ENCODE measurements at places on chromosomes 1 and 21. TPM values are rescaled to one million over a fixed set of nuclear protein-coding genes. Genes with fewer than 3 reads are reported as not detected.

The CLCA2 gene
- not detected for total RNA-seq

The AK5 gene
- total RNA-seq = 1.1 TPM

The MYBPH gene
- total RNA-seq = not detected

- no peak for DNase-seq
Measured at GRCh38 chr1:207752456-207752998, 673 bp downstream of the CD46 start.

DNA sequence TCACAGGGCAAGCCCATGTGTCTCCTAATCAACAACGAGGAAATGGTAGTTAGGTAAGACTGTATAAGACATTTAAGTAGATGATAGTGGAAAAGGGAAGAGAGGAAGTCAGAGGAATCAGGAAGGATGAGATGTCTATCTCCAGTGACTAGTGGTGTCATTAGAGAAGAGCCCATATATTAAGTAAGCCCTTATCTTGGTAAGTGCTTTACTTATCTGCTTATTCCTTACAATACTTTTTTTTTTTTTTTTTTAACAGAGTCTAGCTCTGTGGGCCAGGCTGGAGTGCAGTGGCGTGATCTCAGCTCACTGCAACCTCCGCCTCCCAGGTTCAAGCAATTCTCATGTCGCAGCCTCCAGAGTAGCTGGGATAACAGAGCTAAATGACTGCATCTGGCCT lies 29.5 kb downstream of the RNF11 start:
- no peak for DNase-seq

- DNase-seq = no peak
Measured at GRCh38 chr21:41712201-41712600, 54.7 kb downstream of the RIPK4 start.

DNA sequence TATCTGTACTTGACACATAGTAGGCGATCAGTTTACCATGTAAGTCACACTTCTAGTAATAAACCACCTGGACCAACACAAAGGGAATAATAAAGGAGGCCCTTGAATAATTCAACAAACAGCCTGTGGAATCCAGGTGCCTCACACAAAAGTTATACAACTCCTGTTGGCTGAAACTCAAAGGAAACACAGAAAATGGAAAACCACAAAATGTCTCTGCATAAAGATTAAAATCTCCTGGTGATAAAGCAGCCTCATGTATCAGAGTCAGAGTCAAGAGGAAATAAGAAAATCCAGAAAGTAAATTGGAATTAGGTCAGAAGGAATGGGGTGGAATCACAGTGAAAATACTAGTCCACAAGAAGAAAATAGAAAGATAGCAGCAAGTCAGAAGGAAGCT lies 592.5 kb downstream of the NPHP4 start:
- DNase-seq = no peak

GRCh38 chr1:218401441-218401997 lies 56.4 kb downstream of the TGFB2 start:
- no peak for DNase-seq

- DNase-seq = no peak
Measured at GRCh38 chr1:189431447-189431846, 1046.2 kb downstream of the BRINP3 start.

GRCh38 chr1:55519937-55520683 lies 304.9 kb upstream of the USP24 start:
- DNase-seq = no peak

DNA sequence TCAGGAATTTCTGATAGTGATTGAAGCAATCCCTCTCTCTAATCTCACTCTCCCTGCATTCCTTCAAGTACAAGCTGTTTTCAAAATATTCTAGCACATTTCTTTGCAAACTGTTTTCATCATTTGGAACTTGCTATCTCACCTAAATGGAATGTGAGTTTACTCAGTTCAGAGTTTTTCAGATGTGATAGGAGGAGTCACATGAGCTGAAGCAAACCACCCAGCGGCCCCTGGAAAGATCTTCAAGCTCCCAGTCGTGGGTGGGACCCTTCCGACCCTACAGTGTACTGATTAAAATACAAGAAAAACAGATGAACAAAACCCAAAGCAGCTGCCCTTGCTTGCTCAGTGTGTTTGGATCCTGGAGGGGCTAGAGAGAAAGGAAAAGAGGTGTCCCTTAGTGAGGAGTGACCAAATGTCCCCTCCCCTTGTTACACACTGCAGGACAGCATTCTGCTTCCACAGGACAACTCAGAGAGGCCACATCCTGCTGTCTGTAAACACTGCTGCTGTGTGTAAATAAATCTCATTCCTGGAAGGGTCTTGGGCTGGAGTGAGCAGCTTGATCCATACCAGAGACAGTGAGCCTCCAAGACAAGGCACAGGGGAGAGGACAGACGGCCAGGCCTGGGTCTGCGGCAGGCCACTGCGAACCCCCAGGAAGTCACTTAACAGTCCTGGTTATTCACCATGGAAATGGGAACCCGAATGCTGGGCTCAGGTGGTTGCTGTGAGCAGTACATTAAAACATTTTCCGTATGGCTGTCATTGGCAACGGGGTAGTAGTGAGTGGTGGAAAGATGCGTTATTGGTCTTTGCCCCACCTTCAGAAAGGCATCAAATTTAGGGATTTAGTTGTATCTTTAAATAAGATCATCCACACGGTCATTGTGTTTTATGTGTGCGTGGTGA lies 229.2 kb downstream of the RHOU start:
- no peak for DNase-seq
